ENCODE measurements at places on chromosomes 1 and 21.

GRCh38 chr1:162847839-162848453 is 13.0 kb downstream of the CCDC190 start:
- peak; percentile 78 for DNase-seq

DNA sequence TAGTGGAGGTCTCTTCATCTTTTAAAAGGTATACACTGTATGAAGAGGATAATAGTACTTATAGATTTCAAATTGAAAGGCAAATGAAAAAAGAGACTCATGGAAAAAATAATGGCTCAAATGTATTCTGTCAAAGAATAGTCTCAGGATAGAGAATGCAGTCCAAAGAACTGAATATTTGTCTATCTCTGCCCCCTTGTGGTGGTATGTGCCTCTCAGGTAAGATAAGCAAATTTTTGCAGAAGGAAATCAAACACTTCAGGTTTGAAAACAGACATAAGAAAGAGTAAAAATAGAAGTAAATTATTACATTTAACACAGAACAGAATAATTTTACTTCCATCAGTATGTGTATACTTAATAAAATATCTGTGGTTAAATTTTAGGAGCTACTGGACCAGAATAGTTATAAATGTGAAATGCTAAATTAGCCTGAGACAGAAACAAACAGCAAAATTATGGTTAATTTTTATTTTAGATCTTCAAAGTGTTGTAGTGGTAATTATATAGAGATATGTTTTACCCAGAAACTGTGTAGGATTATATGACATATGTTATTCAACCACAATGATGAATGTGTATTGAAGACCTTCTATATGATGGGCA is 164.4 kb upstream of the PALMD start:
- DNase-seq, result no peak

GRCh38 chr1:44227211-44227610 is 13.9 kb downstream of the DMAP1 start:
- no peak for DNase-seq

DNA sequence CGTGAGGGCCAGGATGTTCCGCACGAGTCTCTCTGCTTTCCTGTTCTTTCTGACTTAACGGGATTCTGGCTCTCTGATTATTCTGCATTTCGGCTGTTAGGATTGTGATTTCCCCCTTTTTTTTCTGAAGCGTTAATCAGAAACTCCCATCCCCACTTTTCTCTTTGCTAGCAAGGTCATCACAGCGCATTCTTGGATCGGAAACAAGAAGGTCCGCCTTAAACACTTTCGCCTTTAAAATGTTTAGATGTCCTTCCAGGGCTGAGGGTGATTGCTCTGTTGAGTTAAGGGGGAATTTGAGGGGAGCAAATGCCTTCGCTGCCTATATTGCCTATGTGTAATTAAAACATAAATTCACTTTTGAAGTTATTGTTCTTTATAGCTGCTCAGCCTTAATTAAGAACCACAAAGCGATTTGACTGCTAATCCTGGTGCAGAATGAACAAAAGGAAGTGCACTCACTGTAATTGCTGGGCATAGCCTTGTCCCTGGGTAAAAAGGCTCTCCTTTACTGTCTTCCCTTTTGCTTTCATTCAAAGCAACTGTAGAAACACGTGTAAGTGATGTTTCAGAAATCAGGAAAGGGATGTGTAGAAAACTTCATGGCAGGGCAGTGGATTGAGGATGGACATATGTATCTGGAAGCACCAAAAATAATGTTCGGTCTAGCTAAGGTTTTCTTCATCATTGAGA is 1.2 kb downstream of the LAMC1 start:
- DNase-seq, result no peak

GRCh38 chr1:182617014-182617429 is 12.8 kb upstream of the RGS16 start:
- no peak for DNase-seq

DNA sequence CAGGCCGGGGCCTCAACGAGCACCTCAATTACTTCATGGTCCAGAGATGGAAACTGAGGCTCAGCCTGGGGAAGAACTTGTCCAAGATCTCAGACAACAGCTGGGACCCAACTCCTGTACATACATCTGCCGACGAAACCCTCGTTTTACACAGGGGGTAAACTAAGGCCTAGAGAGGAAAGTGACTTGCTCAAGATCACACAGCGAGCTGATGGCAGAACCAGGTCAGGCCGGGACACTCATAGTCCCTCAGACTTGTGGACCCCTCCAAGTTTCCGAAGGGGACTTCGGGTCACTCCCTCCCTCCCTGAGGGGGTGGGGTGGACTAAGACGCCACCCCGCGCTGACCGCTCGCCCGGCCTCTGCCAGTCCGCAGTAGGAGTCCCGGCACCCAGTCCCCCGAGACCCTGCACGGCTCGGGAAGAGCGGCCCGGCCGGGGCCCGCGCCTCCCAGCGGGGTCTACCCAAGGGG is 430 bp downstream of the WASF2 start:
- DNase-seq, result no peak

DNA sequence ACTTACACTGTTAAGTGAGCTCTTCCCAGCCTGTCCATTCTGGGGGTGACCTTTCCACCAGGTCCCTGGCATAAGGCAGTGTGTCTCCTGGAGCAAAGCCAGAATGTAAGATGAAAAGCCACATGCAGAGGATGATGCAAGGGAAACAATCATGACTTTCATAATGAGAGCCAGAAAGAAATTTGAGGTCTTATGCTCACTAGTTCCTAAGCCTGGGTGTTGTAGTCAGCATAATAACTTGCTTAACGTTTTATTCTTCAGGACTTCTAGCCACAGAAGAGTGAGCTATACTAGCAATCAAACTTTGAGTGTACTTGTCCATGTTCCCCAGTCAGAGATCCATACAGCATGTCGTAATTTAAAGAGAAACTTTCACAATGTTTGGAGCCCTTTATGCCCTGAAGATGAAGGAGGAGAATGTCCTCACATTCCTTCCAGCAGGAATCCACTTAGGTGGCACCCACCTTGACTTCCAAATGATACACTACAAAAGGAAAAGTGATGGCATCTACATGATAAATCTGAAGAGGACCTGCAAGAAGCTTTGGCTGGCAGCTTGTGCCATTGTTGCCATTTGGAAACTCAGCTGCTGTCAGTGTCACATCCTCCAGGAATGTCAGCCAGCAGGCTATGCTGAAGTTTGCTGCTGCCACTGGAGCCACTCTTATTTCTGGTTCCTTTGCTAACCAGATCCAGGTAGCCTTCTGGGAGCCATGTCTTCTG is 60.5 kb upstream of the FOXD3 start:
- DNase-seq, result no peak

DNA sequence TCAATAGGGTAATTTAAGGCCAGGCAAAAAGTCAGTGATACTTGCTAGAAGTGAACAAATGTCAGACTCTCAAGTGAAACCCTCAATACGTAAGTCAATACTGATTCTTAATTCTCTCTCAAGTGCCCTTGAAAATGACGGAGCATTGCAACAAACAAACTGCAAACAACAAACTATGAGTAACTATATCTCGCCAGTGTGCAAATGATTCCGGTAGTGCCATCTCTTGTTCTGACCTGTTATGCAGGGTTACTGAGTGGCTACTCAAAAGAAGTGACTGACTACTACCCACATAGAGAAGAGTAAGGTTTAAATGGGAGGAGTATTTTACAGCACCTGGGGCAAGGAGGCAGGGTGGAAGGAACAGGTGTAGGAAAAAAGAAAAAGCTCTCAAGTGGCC is 1.6 kb downstream of the SLC19A2 start:
- DNase-seq, result no peak

Measured in stimulated activated CD4-positive, alpha-beta T cell treated with anti-CD3 and anti-CD28 coated beads, Interleukin-4, amount 100 ng/mL, for 4 hours (primary cell).